Type B pancreatic cell (in vitro differentiated cells): ENCODE measurements at places on chromosomes 2 and 18. TPM values are rescaled to one million over a fixed set of nuclear protein-coding genes. Genes with fewer than 3 reads are reported as not detected.

GRCh38 chr2:147594038-147594437 lies 250.8 kb upstream of the ACVR2A start:
- H3K27me3 ChIP-seq: peaks cover 12% of the 10 kb centered on the region
- no peak overlapping the region for H3K4me3 ChIP-seq
- no peaks in the 10 kb centered on the region for H3K36me3 ChIP-seq
- peaks cover 6% of the 10 kb centered on the region for H3K4me1 ChIP-seq
- no peak overlapping the region for H3K27ac ChIP-seq
- DNase-seq: no peak

GRCh38 chr2:237760506-237761502 lies 37.8 kb upstream of the RBM44 start:
- no peaks in the 10 kb centered on the region for H3K27me3 ChIP-seq
- peaks cover 39% of the 10 kb centered on the region for H3K36me3 ChIP-seq
- H3K27ac ChIP-seq: no peak overlapping the region
- DNase-seq: no peak

DNA sequence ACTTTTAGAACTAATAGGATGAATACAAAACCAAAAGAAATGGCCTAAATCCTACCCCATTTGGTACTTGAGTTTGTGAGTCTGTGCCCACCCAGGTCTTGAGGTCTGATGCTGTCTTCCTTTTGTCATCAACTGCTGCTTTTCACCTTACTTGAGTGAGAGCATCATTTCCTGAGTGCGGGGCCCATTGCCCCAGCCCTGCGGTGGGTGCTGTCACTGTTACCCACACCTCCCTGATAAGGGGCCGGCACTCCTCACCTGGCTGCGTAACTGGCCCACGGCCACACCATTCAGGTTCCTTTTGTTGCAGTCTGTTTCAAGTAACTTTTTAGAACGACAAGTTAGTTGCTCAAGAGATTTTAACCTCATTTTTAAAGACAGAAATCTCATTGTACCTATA lies 25.3 kb downstream of the RAB12 start:
- H3K27ac ChIP-seq: no peak overlapping the region
- DNase-seq: no peak
- H3K36me3 ChIP-seq: peaks cover 39% of the 10 kb centered on the region
- no peak overlapping the region for H3K4me3 ChIP-seq
- H3K4me1 ChIP-seq: peaks cover 9% of the 10 kb centered on the region

DNA sequence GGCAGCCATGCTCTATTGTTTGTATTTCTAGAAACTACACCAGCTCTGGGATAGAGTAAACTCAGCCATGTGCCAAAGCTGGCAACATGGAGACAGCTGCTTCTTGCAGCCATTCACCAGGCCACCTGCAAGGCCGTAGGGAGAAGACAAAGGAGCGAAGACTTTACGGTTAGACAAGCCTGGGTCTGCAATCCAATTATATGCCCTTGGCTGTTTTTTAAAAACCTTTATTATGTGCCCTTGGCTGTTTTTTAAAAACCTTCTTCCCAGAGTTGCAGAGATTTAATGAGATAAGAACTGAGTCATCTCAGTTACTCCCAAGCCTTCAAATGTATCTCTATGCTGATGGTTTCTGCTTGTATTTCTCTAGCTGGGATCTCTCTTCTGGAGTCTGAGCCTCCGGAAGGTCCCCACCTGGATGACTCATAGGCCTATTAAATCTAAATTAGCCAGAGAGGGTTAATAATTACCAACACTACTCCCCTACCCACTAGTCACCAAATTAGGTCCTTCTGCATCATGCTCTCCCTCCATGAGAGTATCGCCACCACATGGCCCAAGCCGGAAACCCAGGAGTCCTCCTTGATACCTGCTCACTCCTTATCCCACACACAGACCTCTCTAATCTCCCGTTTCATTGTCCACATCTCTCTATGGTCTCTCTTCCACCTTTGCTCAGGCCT lies 17.5 kb upstream of the DPP4 start:
- DNase-seq: no peak
- H3K4me1 ChIP-seq: peaks cover 9% of the 10 kb centered on the region
- no peaks in the 10 kb centered on the region for H3K27me3 ChIP-seq
- no peak overlapping the region for H3K4me3 ChIP-seq

DNA sequence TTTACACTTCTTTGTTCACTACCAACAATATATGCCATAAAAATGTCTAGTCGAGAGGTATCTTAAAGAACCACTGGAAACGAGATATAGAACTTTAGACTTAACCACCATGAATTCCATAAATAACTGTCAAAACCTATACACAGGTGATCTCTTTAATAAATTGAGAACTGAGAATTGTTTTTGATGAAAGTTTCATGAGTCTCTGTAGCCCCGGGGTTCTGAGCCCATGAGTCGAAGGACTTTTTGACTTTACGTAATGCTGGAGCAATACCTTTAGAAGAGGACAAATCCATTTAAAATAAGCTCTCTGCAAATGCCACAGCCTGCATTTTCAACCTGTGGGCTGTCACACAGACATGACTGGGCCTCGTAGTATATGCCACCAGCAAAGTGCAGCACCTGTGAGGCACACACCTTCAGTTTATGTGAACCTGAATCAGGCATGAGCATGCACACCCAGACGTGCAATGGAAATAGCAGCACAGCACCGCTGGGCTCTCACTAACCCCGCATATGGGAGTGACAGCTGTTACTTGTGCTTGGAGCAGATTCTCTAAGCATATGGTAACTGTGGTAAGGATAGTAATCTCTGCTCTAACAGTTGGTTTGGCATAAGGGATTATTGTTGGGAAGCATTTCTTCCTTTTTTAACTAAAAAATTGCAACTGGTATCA lies 383.2 kb downstream of the SOCS6 start:
- DNase-seq: no peak

GRCh38 chr2:88350331-88351248 lies 101.9 kb downstream of the FOXI3 start:
- peaks cover 36% of the 10 kb centered on the region for H3K27me3 ChIP-seq
- H3K27ac ChIP-seq: peak overlapping the region; percentile 39
- peak overlapping the region; percentile 82 for H3K4me3 ChIP-seq
- peak; percentile 77 for DNase-seq
- H3K4me1 ChIP-seq: no peaks in the 10 kb centered on the region

Gene INHA
- 1.2 and 1.3 TPM in 2 replicates for total RNA-seq

Gene PLEK
- total RNA-seq: not detected in 2 replicates
